ENCODE measurements at places on chromosomes 7 and 10.

DNA sequence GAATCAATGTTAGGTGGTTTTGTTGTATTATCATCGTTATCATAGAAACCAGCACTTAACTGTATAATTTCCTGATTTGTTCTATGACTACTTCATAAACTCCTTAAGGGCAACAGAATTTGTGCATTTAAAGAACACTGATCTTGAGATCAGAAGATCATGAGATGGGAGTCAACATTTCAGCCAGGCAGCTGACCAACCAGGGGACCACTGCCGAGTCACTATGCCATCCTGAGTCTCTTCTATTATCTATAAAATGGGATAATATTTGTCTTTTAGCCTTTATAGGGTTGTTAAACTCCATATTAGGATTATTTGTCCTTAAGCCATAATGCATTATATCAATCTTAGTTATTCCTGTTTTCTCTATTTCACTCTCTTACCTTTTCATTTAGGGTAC is 261.7 kb downstream of the GPAM start:
- no peak for DNase-seq

GRCh38 chr7:2199528-2199927 is 33.2 kb downstream of the MAD1L1 start:
- DNase-seq = no peak

- peak; percentile 95 for DNase-seq
Measured at GRCh38 chr7:2680792-2681490, 7.1 kb upstream of the AMZ1 start.

GRCh38 chr7:111363099-111363498 is 199.2 kb downstream of the IMMP2L start:
- DNase-seq = no peak

- DNase-seq = no peak
Measured at GRCh38 chr7:133851411-133851810, 275.7 kb upstream of the LRGUK start.

GRCh38 chr10:9102026-9102425 is 1047.5 kb downstream of the GATA3 start:
- DNase-seq = no peak

- peak; percentile 71 for DNase-seq
Measured at GRCh38 chr7:6637544-6638229, 569 bp downstream of the ZNF316 start.

DNA sequence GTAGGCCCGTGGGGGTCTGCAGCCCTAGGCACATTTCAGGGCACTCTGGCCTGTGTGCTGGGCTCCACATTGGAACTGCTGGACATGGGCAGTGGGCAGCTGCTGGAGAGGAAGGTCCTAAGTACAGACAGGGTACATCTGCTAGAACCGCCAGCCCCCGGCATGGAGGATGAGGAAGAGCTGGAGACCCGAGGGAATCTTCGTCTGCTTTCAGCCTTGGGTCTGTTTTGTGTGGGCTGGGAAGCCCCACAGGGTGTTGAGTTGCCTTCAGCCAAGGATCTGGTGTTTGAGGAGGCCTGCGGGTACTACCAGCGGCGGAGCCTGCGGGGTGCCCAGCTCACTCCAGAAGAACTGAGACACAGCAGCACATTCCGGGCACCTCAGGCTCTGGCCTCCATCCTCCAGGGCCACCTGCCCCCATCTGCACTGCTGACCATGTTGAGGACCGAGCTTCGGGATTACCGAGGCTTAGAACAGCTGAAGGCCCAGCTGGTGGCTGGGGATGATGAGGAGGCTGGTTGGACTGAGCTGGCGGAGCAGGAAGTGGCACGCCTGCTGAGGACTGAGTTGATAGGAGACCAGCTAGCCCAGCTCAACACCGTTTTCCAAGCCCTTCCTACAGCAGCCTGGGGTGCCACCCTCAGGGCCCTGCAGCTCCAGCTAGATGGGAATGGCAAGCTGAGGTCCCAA is 1.4 kb downstream of the HPS6 start:
- DNase-seq = no peak

GRCh38 chr10:115879372-115880089 is 393.5 kb downstream of the GFRA1 start:
- no peak for DNase-seq

- DNase-seq = no peak
Measured at GRCh38 chr10:58307676-58308075, 27.1 kb upstream of the UBE2D1 start.

DNA sequence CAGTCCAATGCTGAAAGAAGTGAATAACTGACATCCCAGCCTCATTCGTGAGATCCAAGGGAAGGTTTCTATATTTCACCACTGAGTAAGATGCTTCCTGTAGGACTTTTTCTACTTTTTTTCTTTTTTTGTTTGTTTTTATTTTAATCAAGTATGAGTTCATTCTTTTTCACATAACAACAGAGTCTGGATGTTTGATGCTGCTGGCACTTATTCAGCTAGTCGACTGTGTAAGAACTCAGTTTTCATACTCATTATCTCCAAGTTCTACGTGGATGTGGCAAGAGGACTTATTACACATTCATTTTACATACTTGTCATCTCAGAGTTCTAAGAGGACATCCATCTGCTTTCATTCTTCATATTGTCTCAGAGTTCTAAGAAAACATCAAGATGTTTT is 86.9 kb downstream of the CPXM2 start:
- no peak for DNase-seq

DNA sequence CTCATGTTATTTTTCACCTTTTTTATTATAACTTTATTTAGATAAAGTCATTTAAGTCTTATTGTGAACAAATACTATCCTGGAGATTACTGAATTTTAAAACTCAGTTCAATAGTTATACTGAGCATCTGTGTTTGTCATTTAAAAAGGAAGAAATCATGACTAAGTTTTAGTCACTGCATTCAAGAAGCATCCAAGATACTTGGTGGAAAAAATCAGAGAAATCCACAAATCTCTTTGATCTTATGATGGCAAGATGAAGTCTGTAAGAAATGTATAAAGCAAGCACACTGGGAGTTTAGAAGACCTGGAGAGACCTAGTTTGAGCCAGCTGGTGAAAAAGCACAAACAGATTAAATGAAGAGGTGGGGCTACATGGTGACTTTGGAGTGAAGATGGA is 529.8 kb upstream of the IGFBP3 start:
- DNase-seq = no peak

DNA sequence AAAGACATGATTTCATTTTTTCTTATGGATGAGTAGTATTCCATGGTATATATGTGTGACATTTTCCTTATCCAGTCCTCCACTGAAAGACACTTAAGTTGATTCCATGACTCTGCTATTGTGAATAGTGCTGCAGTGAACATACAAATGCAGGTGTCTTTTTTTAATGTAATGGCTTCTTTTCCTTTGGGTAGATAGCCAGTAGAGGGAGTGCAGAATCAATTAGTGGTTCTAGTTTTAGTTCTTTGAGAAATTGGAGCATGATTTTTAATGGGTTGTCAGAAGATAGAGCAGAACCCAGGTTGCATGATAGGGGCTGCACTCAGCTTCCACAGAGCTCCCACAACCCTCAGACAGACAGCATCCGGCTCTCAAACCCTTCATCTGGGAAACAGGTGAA is 152.9 kb upstream of the PLXDC2 start:
- no peak for DNase-seq

DNA sequence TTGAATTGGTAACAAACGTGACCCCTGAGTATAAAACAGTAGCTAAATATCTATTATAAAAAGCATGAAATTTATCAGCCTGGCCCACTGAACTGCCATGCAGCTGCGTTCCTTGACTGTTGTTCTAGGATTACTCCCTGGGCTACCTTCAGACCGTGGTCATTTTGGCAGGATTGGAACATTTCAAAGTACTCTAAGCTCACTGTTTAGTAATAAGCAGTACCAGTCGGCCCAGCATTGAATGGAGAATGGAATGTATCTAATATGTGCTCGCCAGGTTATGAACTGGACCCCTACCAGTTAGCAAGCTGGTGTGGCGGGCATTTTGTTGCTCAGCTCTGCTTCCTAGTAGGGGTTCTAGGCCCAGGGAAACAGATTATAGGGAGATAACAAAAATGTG is 112.2 kb downstream of the SEMA3C start:
- DNase-seq = no peak

Measured in Calu3 (cell line).